ENCODE measurements at places on chromosomes 16 and 17.
A peak's percentile ranks its signal among the peaks of the same experiment; 100 is the strongest.

- no peak for DNase-seq
These were observed 55.2 kb downstream of the ARSG start for GRCh38 chr17:68346448-68346847.

DNA sequence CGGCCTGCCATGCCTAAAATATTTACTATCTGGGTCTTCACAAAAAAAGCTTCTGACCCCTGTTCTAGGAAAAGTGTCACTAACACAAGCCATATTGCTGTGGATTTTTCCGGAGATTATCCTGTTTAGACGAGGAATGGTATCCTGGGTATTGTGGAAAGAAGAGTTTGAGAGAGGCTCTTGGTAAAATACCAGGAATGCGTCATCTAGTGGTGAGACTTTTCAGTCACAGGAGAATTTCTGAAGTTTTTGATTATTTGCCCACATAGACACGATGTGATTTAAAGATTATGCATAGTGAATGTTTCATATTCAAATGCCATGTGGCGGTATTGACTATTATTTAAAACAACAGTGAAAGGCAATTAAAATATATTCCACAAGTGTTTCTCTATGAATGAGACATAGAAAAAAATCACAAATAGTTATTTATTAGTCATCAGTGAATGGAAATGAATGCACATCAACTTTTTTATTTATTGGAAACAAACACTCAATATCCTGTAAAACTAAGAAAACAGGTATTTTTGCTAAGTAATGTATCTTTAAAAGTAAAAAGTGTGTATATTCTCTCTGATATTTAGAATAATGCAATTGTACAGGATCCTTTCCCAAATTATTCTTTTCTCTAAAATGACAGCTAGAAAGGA, 7.8 kb downstream of the KRT28 start:
- no peak for DNase-seq

DNA sequence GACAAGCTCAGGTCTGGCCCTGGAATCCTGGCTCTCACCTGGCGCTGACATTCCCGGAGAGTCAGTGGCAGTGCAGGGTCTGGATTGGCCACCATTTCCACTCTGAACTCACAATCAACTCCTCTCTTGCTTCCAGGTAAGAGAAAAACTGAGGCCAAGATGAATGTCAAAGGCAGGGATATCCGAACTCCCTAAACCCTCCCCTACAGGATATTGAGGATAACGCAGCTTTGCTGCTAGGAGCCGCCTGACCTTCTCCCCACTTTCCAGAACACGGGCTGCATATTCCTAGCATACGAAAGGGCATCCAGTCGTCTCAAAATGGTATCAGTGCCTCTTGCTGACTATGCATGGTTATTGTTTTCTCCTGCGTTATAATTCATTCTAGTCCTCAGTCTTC, 473.4 kb downstream of the SOX9 start:
- no peak for DNase-seq

DNA sequence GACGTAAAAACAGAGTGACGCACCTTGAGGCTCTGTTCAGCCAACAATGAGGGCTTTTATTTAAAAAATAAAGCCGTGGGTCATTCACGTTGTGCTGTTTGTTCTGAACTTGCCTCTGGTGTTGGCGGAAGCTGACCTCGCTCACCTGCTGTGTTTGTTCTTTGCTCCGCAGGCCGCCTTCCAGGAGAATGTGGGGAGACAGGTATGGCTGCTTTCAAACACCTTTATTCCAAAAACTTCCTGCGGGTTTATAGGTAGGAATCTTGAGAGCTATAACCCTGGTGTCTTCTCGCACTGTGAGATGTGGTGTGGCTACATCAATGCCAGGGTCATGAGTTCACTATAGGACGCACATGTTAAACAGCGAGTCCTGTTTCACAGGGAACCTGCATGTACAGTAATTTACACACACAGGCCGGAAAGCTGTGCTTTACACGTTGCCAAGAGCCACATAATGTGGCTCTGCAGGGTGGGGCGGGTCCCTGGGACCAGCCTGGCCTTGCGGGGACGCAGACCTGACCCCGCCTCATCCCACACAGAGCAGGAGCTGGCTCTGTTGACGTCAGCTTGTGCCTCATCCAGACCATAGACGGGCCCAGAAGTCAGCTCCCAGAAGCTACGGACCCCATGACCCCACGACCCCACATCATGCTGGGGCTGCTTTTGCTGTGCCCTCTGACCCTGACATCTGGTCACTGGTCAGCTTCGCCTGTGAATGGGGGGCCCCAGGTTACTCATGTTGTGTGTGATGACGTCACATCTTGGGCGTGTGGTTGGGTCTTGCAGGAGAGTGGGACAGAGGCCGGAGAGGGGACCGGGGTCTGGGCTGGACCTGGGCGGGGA, 49.9 kb upstream of the ZNF750 start:
- peak; percentile 18 for DNase-seq

DNA sequence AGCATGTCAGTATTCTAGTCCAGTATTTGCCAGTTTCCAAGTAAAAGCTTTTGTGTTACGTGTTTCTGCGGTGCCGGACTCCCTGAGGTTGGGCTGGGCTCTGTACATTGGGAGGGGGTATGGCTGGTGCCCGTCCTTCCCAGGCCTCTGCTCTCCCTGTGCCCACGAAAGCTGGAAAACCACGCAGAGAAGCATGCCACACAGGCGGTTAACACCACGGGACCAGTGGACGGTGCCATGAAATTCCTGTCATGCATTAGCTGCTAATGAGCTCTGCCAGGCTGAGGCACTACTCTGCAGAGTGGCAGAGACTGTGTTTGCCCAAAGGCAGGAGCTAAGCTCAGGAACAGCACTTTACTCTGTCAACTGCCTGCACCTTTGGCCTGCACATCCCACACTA, 8.1 kb downstream of the SMIM5 start:
- DNase-seq, result no peak

DNA sequence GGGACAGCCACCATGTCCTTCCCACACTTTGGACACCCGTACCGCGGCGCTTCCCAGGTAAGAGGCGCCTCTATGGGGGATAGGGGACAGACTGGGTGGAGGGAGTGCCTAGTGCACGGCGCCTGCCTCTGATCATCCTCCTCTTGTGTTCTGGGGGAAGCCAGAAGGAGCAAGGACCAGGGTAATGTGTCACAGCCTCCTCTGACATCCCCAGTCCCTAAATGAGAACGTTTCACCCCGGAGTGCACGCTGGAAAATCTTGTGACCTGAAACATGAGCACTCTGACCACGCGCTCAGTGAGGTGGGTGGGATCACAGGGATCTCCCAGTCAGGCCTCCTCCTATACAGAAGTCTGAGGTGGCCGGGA, 1.1 kb downstream of the IRX6 start:
- no peak for DNase-seq

- DNase-seq, result no peak
These were observed 14.3 kb upstream of the NUBP1 start for GRCh38 chr16:10729104-10730048.

GRCh38 chr17:48439110-48439850, 9.3 kb upstream of the SKAP1 start:
- no peak for DNase-seq

GRCh38 chr17:41571561-41572434, at the start of gene KRT9:
KRT9 (minus strand) TSS chr17:41572059; CDS start chr17:41571992, 67 bp downstream.
- DNase-seq, result no peak

DNA sequence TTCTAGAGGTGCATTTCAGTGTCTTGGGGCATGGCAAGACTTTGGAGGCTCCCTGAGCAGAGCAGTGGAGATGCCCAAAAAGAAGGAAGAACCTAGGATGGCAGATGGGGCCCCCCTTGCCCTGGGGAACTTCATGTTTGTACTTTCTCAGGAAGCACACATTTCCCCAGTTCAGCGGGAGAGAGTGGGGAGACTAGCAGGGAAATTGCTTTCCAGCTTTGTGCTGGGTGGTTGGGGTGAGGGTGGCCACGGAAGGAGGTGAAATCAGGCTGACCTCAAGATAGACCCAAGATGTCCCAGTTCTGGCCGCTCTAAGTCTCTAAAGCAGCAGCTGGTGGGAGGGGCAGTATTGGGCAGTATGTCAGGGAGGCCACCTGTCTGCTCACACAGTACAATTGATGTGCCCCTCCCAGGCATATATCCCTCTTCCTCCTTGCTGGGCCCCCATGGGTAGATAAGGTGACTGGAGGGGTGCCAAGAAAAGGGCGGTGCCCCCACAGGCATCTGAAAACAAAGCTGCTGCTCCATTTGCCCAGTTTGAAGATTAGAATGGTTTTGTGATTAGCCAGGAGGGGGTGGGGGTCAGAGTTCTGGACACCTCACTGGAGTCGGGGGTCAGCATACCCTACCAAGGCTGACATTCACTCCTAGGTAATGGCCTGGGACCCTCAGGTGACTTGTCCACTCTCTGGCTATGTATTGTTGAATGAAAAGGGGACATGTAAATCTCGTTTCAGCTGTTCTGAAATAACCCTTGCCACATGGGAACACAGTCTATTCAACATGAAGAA, 17.1 kb upstream of the NAGLU start:
- DNase-seq, result no peak

- DNase-seq, result no peak
These were observed 13.5 kb downstream of the CDIPT start for GRCh38 chr16:29849505-29849904.

DNA sequence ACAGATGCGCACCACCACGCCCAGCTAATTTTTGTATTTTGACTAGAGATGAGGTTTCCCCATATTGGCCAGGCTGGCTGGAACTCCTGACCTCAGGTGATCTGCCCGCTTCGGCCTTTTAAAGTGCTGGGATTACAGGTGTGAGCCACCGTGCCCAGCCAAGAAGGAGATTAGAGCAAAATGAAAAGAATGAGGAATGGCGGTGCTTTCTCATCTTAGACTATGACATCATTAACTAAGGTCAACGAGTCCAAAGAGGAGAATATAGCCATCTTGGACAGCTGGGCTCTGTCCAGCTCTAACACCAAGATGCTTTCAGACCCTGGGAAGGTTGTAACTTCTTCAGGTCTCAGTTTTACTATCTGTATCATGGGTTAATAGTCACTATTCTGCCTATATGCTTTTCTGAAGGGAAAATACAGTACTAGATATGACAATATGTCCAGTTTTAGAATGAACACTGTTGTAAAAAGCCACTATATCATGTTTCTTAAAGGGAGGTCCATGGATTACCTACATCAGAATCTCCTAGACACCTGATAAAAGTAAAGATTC, 76.7 kb downstream of the SLC39A11 start:
- DNase-seq, result no peak

- DNase-seq, result no peak
These were observed 471.9 kb downstream of the PMP22 start for GRCh38 chr17:14793237-14793636.

DNA sequence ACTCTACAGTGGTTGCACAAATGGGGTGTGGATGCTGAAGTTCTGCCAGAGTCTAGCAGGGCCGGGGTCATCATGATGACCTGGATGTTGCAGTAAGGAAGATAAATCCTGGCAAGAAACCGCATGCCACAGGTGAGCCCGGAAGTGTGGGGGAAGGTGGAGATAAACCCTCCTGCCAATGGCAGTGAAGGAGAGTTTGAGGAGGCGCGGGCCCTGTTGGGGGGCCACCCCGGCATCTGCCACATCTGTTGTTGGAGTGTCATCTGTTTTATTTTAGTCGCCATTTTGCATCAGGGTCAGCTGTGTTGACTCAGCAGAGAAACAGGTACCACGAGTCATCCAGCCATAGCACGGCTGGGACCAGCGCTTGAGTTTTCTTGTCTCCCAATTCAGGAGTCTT, 173.8 kb upstream of the CHMP6 start:
- DNase-seq, result no peak

DNA sequence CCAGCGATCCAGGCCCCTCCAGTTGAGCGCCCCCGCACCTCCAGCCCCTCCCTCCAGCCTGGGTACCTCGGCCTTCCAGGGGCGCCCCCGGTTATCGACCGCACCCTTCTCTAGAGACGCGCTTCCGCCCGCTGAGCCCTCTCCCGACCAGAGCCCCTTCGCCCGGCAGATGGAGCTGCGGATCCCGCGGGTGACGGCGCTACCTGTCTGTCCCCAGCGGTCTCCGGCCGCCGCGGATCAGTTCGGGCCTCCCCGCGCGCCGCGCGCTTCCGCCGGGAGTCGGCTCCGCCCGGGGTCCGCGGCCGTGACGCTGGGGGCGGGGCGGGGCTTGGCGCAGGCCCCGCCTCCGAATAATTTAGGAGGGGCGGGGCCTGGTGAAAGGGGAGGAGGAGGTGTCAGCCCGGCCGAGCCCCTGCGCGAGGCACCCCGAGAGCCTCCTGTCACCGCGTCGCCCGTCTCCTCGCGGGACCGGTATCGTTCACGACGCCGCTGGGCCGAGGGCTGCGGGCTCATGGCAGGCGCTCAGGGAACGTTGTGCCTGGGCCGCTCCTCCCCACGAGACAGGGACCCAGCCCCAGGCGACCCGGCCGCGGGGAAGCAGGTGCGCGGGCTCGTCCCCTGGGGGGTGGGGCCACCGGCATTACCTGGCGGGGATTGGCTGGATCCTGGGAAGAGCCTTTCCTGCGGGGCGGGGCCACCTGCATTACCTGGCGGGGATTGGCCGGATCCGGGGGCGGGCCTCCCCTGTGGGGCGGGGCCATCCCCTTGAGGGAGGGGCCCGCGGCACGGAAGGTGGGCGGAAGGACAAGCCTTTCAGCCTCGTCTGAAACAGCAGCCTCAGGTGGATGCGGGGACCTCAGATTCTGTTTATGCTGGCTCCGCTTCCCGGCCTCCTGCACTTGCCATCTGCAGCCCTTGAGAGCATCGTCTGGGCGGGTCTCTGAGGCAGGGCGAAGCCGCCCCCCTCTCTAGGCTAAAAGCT, at the start of gene SPATA2L:
Gene SPATA2L (minus strand): TSS at position 281 of the 982 bp plus-strand sequence. CDS start 473 bp downstream, outside the sequence.
- no peak for DNase-seq

DNA sequence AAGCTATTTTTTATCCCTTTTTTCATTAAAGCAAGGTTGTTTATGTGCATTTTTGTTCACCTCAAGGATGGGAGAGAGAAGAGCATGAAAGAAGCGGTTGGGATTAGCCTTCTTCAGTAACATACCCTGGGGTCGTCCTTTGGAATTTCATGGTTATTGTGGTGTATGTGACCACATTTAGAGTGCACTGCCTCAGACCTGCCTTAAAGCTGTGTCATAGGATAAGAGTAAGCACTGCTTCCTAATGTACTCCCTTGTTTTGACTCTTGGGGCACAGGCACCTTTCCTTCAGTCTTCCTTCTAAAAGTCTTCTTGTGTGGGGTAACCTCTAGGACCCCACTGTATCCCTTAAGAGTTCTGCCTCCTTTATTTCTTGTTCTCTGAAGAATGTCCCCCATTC, 28.9 kb downstream of the TNRC6A start:
- DNase-seq, result no peak

DNA sequence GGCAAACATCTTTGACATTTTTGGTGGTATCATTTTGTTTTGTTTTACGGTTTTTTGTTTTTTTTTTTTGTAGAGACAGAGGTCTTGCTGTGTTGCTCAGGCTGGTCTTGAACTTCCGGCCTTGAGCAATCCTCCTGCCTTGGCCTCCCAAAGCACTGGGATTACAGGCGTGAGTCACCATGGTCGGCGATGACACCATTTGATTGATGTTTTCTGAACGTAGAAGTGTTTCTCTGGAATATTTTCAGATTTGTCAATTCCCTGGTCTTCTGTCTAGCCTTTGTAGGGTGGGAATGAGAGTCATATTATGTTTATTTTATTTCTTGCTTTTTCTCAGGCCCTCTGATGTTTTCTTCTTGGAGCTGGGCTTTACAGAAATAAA, 32.2 kb upstream of the BRD7 start:
- no peak for DNase-seq

DNA sequence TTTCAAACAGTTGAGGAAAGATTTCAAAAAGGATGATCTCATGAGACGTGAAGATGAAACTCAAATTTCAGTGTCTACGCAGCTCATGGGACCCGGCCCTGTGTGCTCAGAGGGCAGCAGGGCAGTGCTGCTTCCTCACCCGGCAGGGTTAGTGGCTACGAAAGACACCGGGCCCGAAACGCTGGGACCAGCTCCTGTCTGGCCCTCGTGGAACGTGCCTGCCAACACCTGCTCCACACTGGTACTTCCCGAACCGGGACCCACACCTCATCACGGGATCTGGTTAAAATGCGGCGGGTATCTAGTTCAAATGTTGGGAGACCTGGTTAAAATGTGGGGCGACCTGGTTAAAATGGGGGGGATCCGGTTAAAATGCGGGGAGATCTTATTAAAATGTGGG, 18.7 kb downstream of the DNASE1 start:
- DNase-seq, result no peak

Data from iPS DF 6.9 (cell line).